Activated CD4-positive, alpha-beta T cell treated with anti-CD3 and anti-CD28 coated beads for 36 hours (primary cell): ENCODE measurements at places on chromosomes 6 and 20. TPM values are rescaled to one million over a fixed set of nuclear protein-coding genes. Genes with fewer than 3 reads are reported as not detected.

Gene TCP11
- not detected for total RNA-seq

Gene EDN1
- total RNA-seq: not detected

Gene LHFPL5
- total RNA-seq: not detected

Gene RAMACL
- 0.41 TPM for total RNA-seq

Gene ASIP
- not detected for total RNA-seq

Gene CALHM5
- total RNA-seq: not detected

Gene HLA-DQA1
- total RNA-seq: 0.61 TPM

Gene OPRL1
- total RNA-seq: 0.42 TPM

Gene LY86
- total RNA-seq: 0.90 TPM

Gene FRK
- 0.05 TPM for total RNA-seq

Gene SAMD5
- 0.18 TPM for total RNA-seq

Gene SPATA2
- 10.1 TPM for total RNA-seq

Gene AVP
- not detected for total RNA-seq

Gene APCDD1L
- not detected for total RNA-seq

Gene IL17F
- 155 TPM for total RNA-seq

Gene ZC2HC1B
- total RNA-seq: not detected

Gene SLC17A9
- 16.5 TPM for total RNA-seq

GRCh38 chr6:106858653-106859092 is 115.9 kb downstream of the CD24 start:
- no peak for DNase-seq

DNA sequence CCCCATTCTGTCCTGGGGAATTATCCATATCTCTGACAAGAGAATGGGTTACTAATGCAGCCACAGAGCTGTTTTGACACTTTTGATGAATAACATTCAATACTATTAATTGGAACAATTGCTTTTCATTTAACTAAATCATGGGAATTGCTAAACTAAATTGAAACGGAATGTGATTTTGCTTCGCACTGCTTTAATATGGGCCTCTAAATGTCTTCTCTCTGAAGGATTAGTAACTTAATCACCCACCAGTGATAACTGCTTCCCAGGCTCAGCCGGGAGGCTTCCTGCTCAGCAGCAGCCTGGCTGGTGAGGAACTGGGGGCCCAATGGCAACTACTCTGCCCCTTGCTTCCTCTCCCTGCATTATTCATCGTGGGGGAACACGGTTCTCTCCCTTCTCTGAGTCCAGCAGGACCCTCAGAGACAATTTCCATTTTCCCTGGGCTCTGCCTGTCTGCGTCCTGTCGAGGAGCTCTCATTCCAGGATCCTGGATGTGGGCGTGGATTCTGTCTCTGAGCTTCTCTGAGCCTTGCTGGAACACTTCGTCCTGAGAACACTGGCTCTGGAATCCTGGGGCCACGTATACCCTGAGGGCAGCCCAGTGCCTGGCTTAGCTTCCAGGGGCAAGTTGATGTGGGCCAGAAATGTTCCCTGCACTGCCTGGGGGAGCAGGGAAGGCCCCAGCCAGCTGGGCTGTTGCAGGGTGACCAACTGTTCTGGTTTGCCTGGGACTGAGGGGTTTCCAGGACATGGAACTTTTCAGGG is 308.9 kb downstream of the DHX35 start:
- no peak for DNase-seq

DNA sequence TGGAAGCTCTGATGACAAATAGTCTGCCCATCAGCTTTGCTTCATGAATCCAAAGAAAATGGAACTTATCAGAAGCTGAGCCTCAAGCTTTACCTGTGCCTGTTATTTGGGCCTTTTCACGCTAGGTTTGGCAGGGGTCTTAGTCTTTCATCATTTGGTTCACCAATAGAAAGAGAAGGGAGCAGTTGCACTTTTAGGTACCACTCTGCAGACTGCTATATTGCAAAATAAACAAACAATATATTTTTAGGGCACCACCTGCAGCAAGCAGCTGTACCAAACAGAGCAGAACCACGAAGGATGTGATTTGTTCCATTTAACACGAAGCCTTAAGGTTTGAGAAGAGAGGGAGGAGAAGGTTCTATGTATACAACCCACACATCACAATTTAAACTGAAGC is 291.4 kb upstream of the RNF217 start:
- no peak for DNase-seq

GRCh38 chr6:148779142-148779562 is 32.3 kb downstream of the UST start:
- no peak for DNase-seq

GRCh38 chr6:157203312-157203744 is 120.0 kb downstream of the TMEM242 start:
- DNase-seq: no peak

DNA sequence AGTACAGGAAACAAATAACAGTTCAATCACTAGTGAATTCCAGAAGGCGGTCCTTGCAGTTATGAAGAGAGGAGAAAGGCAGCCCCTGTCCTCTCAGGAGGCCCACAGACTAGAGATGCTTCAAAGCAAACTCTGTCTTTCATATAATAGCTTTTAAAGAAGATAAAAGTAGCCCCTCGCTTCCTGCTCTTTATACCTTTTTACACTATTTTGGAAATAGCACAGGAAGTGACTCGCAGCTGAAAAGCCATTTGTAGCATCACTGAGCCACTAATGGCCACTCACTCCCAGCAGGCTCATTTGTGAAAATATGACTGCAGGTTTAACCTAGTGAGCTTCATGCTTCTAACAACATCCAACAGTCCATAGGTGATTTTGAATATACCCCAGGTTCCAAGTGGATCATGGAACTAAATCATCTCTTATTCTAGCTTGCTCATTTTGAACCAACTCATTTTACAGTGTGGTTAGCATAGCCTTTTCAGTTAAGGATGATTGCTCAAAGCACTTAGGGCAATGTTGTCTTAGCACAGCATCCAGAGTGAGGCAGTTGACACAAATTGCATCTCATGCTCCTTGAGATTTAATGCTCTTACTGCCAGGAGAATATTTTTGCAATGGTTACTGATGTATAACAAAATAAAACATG is 136.0 kb upstream of the NRSN1 start:
- DNase-seq: no peak

GRCh38 chr6:41578217-41579087 is 32.3 kb downstream of the FOXP4 start:
- DNase-seq: no peak

DNA sequence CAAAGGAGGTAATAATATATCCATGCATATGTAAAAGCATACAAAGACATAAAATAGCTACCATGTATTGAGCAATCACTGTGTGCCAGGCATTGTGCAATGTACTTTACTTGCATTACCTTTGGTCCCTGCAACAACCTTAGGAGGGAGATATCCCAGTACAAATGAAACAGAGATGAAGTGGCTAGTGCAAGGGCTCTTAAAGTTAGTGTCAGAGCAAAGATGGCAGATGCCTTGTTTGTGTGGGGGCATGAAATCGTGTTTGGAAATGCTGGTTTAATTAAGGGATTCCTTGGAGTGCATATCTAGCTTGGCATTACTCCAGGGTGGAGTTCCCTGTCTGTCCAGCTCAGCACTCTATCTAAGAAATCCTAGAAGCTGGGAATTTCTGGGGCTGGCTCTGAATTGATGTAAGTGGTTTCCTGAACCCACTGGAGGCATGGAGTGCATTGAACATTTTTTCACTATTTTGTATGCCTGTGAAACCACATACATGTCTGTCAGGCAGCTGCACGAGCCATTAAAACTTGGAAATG is 9.8 kb downstream of the PAQR8 start:
- DNase-seq: no peak

DNA sequence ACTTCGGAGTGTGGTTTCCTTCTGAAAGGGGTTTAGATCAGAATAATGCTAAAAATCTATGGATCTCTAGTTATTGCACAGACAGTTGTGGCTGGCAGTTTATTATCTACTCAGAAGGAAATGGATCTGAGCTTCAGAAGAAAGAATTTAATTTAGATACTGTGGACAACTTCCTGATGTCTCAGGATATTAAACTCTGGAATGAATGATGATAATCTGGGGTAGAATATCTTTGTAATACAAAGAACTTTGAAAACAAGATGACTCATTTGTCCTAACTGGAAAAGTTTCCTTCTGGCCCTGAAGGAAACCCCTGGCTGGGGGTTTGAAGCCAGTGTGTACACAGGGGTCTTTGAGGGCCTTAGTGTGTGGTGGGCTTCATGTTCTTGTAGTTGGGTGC is 78.0 kb downstream of the EDN3 start:
- no peak for DNase-seq

- no peak for DNase-seq
Observed at GRCh38 chr6:64122712-64123375, 487.2 kb downstream of the PHF3 start.

GRCh38 chr20:58544286-58544685 is 29.1 kb upstream of the APCDD1L start:
- DNase-seq: no peak

- no peak for DNase-seq
Observed at GRCh38 chr20:23397961-23398360, 23.3 kb downstream of the NAPB start.

GRCh38 chr6:121884620-121885019 is 449.2 kb downstream of the GJA1 start:
- DNase-seq: no peak

- DNase-seq: no peak
Observed at GRCh38 chr20:39258253-39258652, 296.1 kb downstream of the DHX35 start.

DNA sequence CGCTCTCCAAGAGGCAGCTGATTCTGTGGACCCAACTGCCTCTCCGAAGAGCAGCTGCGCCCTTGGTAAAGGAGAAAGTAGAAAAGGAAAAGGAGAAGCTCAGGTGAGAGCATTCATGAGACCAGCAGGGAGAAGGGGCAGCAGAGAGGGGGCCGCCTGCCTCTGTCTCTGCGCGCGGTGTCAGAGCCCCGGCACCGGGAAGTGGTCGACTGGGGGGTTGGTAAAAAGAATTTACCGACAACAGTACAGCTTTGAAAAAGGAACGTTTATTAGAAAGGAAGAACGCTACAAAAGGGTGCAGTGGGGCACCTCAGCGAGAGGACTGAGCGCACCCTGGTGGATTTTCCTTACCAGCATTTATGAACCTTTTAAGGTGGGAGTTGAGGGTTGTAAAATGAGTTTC is 61.9 kb downstream of the GPR6 start:
- DNase-seq: peak; percentile 69

- DNase-seq: no peak
Observed at GRCh38 chr20:40319741-40320516, 369.1 kb downstream of the MAFB start.

DNA sequence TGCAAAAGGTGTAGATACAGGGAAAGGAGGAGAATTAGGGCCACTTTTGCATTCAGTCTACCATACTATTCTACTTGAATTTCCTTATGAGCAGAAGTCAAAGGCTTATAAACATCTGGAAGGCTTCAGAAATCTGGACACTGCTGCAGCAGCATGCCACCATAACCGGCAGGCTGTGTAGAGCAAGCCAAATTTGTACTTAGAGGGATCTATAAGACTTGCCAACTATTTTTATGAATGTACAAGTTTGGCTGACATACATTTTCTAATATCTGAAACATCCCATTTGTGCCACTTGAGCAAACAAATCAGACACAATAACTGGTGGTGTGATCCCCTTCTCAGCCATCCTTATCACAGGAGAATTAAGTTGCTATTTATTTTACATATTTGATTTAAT is 14.0 kb upstream of the PLCB1 start:
- DNase-seq: no peak

GRCh38 chr6:39018103-39018502 is 30.5 kb upstream of the GLP1R start:
- no peak for DNase-seq

DNA sequence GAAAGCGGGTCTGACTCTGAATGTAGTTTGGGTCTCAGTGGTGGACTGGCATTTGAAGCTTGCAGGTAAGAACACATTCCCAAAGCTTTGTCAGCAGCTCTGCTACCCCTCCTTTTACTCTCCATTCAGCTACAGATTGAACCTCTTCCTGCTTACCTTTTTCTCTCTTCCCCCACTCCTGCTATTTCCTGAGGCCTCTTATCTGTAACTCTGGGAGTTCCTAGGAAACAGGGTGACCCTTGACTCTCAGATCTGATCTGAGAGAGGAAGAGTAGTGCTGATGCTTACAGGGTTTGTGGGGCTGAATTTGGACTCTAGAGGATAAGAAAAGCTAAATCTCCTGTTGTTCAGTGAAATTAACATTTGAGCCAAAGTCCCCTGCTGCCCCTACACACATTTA is 21.4 kb downstream of the BRPF3 start:
- no peak for DNase-seq

DNA sequence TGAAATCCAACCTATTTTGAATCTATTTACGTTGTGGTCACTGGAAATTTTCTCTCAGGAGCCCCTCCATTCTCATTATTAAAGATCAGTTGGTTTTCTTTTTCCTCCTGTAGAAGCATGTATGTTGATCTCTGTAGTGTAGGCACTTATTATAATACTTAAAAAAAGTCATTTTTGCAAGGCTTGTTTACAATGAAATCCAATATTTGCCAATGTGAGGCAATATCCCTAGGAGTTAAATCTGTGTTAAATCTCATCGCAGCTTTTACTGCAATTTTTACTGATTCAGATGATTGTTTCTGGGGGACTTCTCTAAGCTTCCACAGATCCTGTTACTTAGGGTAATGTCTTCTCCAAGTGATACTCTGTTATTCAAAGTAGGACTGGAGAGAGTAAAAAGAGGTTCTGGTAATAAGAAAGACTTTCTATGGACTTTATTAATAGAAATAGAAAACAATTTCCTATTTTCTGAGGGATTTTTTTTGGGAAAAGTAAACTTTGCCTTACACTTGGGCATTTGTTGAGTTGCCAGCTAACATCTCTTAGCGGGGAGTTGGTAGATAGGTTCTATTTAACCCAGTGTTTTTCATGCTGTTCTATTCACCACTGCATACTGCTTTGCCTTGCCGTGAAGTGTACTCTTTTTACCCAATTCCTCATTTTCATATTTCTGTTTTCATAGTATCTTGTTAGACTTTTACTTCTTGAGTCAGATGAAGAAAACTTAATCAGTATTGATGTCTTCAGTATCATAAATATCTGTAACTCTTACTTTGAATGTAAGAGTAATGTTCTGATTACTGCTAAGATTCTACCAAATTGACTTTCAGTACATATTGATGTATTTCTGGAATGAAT is 48.6 kb downstream of the CDKAL1 start:
- no peak for DNase-seq

DNA sequence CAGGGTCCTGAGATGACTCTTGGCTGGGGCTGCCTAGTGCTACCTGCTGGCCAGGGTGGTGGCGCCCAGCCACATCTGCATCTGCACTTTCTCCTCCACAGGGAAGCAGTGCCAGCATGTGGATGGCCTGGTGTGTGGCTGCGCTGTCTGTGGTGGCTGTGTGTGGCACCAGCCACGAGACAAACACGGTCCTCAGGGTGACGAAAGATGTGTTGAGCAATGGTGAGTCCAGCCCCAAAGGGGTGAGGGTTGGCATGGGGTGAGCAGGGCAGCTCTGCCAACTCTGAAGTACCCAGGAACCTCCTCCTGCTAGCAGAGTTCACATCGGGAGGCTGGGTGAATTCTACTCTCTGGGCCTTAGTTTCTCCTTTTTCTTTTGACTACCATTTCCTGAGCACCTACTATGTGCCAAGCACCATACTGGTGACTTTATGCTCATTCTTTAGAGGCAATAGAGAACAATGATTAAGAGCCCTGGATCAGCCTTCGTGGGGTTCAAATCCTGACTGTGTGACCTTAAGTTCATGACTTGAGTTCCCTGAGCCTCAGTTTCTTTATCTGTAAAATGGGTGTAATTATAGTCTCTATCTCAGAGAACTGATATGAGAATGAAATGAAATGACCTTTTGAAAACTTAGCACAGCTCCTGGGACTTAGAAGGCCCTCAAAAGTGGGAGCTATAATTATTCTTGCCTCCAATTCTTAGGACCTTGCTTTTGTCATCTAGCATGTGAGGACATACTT is 2.1 kb downstream of the BPIFB4 start:
- DNase-seq: no peak

- DNase-seq: no peak
Observed at GRCh38 chr6:151536188-151536479, 42.3 kb downstream of the CCDC170 start.
